Glutamatergic neuron (in vitro differentiated cells): ENCODE measurements at places on chromosomes 3 and 15.

DNA sequence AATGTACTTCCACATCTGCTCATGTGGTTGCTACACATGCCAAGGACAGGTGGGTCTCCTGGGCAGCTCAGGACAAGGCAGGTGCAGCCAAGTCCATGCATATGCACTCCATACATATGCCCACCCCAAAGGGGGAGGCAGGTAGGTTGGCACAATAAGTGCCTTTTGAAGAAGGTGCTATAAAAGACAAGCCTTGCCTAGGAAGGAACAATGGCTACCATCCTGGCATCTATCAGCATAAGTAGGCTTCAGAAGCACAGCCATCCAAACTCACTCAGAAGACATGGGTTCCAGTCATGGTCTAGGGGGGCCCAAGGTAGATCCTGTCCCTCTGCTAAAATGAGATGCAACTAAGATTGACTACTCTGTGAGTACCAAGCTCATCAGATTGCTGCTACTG, 34.6 kb downstream of the NBEAL2 start:
- no peak for DNase-seq

DNA sequence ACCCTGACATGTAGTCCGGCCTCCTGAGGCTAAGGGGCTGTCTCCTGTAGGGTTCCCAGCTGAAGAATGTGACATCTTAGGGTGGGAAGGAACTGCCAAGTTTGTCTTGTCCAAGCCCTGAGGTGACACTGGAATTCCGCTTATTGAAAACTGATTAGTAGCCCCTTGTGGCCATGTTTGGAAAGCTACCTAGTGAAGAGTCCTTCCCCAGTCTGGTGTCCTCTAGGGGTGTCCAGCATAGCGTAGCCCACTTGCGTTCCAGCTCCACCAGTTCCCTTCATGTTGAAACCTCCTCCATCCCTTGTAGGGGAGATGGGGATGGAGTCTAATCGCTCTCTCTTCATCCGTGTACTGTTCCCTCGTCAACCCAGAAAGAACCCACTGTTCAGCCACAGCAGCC, 79.5 kb downstream of the CHDH start:
- no peak for DNase-seq

DNA sequence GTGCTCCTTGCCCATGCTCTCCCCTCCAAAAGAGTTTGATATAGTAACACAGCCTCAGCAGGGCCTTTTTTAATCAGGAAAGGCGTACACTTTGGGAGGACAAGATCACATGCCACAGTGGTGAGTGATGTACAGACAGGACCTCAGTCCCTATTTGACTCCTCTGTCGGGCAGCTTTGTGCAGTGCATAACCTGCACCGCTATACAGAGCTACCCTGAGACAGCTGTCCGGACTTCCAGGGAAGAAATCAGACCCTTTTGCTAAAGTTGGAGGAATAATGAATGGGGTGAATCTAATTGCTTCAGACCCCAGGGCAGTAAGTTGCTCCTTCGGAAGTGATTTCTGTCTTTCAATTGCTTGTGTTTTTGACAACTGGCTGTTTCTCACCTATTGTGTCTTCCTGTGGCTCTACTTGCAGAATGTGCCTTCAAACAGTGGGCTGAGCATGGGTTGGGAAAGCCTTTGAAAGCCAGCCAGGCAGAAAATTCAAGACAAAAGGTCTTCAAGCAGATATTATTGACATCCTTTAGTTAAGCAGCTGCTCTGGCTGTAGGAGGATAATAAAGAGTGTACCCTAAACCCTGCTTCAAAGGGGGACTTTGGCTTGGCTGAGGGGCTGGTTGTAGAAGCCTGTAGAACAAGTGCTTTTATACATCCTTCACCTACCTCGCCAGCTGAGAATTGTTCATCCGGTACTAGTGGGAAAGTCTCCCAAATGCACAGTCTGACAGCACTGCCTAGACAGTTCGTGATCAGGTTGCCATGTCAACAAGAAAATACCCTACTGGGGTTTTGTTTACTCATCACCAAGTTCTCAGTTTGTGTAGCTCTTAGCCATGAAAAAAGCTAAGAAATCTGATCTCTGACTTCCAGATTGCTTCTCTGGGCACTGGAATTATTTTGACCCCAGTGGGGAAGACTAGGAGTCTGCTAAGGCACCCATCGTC, 35.1 kb downstream of the SNTN start:
- DNase-seq = no peak

DNA sequence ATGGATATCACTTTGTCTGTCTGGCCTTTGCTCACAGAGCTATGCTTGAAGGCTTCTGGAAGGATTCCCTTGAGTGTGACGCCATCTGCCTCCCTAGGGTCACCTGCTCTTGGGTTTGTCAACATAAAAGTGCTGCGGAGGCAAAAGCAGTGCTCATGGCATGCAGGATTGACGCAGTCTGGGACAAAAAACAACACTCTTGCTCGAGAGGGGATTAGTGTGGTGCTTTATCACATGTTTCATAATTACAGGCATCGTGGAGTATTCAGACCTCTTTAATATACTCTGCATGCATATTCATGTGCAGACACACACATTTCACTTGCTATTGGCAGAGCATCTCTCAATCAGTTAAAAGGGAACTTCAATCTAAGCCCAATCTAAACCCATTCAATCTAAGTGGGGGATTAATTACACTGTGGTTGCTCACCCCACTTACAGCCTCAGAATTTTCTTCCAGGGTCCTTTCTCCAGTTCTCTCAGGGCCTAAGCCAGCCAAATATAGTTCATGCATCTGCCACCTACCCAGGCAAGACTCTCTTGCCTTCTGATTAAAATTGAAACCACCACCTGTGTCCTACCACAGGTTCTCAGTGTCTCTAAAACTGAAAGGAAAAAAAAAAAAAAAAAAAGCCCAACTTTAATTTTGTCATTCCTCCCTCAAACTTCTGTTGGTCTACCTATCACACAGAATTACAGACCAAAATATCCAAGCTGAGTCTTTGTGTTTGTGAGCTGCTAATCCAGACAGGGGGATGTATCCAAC, 75.6 kb downstream of the BFSP2 start:
- no peak for DNase-seq

GRCh38 chr3:8579096-8579495, 65.5 kb downstream of the SSUH2 start:
- no peak for DNase-seq

- DNase-seq = no peak
Observed at GRCh38 chr3:52650439-52650838, 35.3 kb downstream of the PBRM1 start.

DNA sequence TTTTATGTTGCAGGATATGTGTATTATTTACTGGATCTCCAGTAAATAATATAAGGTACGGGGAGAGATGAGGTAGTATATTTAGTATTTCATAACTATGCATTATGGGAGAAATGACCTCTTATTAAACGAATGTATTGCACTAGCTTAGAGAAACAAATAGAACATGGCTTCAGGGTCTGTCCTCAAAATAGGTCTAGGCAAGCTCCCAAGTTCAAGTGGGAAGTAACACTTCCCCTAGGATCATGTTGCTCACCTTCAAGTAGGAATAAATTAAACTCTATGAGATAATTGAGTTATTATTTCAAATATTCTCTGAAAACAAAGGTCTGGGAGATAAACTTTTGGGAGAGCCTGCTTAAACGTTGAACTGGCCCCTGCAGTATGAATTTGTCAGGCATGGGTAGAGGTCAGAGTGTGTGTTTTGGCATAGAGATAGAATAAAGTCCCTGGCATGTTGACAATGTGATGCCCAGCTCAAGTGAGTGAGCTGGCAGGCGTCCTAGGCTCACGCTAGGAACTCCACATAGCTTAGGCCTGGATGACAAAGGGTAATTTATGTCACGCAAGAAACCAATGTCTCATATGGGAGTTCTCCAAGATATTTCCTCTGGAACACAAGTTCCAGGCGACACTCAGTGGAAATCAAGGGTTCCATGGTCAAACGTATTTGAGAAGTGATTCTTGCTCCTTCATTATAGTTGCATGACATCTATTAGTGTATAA, 236.8 kb downstream of the CACNA2D3 start:
- no peak for DNase-seq

DNA sequence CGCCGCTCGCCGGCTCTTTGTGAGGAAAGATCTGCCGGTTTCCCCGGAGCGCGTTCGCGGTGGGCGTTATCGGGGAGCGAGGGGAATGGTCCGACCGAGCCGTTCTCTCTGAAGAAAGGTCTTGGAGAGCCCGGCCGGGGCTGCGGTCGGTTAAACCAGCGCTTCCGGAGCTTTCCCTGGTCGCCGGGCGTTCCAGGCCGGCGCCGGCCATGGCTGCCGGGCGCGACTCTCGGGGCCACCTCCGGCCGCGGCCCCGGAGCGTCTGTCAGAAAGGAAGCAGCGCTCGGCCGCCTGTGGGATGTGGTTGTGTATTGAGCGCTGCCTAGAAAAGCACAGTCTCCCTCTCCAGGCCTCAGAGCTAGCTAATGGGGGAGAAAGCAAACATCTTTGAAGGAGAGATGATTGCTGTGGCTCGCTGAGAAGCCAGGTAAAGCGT, 731 bp downstream of the FYTTD1 start:
- peak; percentile 75 for DNase-seq

DNA sequence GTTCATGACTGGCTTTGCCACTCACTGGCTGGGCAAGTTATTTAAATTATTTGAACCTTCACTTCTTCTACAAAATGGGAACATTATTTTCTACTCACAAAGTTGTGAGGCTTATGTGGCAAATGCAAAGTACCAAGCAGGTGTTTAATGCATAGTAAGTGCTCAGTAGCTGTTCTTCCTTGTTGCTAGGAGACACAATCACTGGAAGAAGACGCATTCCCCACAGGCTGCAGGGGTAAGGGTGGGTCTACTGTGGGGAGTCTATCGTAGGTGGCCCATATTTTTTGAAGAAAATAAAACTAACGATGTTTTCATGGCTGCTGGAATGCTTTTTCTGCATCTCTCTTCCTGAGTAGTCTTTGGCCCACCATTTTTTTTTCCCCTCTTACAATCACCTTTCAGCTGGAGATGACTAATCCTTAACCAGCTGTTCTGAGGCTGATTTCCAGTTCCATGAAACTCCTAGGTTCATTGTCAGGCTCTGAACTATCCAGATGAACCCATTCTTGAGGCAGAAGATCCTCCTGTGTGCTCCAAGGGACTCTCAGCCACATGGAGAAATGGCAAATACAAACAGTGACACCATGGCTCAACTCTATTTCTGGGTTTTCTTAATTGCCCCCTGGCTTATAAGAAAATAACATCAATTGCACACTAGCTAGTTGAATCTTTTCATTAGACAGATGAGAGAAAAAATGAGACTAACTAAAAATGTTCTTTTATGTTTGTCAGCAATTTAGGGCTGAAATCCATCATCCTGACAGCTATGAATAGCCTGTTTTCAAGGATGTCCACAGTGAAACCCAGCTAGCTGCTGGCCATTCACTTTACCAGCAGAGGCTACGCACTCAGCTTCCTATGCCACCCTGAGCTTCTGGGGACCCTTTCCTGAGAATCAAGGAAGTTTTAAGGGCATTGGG, 108.3 kb upstream of the ETV5 start:
- DNase-seq = no peak

- DNase-seq = no peak
Observed at GRCh38 chr3:15356176-15356575, 23.8 kb upstream of the SH3BP5 start.

- DNase-seq = no peak
Observed at GRCh38 chr15:56920367-56920627, 1.9 kb downstream of the TCF12 start.

- DNase-seq = peak; percentile 22
Observed at GRCh38 chr3:5929027-5929426, 741.5 kb downstream of the EDEM1 start.

DNA sequence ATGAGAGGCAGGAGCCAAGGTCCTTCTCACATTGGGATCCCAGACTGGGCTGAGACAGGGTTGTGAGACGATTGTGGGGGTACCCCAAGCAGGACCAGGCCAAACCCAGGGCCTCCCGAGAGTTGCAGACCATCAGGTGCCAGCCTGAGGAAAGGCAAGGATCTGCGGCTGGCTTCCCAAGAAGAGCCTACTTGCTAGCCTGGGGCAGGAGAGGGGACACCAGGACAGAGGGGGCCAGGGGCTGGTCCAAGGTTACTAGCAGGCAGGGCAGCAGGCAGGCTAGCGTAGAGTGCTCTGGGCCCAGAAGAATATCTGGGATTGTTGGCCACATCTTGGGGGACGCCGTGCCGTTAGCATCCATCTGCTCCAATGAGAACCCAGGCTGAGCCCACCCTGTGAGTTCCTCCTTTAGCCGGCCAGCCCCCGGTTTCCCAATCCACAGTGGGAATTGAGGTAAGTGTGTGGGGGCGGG, 546 bp downstream of the CISH start:
- no peak for DNase-seq

DNA sequence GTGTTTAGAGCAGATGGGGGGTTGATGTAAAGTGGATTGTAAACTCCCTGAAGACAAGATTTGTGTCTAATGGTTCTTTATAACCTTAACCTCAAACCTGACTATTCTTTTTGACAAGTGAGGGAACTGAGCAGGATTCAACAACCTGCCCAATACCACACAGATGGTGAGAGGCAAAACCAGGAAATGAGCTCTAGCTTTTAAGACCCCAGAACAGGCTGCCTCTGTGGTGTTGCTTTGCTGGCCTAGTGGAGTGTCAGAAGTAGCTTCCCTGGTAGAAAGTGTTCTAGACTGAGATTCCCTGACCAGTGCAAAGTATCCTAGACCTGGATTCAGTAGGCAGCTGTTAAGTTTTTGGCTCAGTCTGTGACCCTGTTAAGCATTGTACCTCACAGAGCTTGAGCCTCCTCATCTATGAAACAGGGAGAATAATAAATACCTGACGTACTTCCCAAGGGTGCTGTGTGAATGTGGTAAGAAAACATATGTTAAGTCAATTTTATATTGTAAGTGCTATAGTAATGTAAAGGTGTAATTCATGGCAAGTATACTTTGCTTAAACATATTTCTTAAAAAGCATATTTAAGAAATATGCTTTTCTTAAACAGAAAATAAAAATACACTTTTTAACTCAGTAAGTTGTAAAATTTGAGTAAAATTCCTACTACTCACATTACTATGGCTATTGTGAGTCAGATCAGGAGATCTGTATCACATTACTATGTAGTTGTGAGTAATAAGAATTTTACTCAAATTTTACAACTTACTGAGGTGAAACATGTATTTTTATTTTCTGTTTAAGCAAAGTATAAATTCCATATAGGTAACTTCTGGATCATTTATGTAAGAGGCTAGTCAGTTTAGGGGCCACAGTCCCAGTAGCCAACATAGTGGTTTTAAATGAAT, 8.8 kb downstream of the GPR87 start:
- DNase-seq = no peak

GRCh38 chr3:13099707-13100106, 26.5 kb upstream of the IQSEC1 start:
- no peak for DNase-seq

- DNase-seq = no peak
Observed at GRCh38 chr3:5115506-5116162, 6.5 kb upstream of the ARL8B start.

- DNase-seq = no peak
Observed at GRCh38 chr3:152554980-152555379, 280.0 kb upstream of the P2RY1 start.

- DNase-seq = no peak
Observed at GRCh38 chr3:55426486-55426885, 60.6 kb downstream of the WNT5A start.

DNA sequence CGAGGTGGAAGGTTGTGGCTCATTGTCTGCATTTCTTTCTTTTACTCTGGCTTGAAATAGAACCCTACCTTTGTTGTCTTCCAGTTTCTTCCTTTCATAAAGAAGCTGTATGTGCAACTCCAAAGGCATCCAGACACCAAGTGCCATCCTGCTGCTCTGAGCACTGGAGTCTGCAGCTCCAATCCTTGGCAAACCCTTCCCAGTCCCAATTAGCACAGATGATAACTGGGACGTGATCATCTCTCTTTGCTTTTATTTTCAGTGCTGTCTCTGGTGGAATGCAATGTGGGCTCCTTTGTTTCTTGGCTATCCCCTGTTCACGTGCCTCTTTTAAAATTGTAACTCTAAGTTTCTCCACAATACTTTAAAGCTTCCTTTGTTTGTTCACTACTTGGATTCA, 140.9 kb downstream of the AQP9 start:
- DNase-seq = no peak
